ENCODE measurements at places on chromosomes 11 and 22.

- DNase-seq, result peak; percentile 97
These were observed 18.1 kb downstream of the POLA2 start for GRCh38 chr11:65279741-65280440.

DNA sequence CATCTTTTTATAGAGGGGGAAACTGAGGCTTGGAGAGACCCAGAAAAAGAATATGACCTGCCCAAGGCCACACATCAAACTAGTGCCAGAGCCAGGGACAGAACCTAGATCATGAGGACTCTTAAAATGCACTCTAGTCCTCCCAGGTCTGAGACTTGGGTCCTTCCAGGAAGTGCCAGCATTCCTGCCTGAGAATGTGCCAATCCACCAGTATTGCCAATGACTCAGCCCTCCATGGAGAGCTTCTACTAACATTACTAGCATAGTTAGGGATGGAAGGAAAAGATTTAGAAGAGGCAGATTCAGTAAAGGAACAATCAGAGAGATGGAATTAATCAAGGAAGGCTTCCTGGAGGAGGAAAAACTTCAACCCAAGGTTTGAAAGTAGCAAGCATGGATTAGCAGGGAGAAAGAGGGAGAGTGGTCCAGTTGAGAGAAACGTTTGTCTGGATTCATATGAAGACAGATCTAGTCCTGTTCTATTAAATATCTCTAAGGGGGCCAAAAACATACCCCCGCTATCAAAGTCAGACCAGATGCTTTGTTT, 20.1 kb upstream of the SMIM35 start:
- no peak for DNase-seq

- peak; percentile 74 for DNase-seq
These were observed 25.5 kb downstream of the SCGB1A1 start for GRCh38 chr11:62444236-62444833.

DNA sequence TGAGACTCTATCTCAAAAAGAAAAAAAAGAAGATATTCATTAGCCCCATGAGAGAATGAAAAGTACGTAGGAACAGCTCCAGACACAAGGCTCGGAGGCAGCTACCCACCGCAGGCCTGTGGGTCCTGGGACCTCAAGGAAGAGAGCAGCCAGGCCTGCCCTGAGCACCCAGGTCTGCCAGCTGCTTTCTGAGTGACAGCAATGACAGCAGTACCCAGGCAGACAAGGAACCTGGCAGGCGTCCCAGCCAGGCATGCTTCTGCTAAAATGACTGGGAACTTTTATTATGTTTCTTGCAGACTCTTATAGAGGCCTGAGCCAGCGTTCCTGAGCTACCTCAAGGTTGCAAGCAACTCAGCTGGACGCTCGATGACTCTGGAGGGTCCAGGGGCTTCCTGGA, 31.6 kb downstream of the CPT1A start:
- no peak for DNase-seq

GRCh38 chr11:92643827-92644226, 325.6 kb upstream of the MTNR1B start:
- DNase-seq, result no peak

DNA sequence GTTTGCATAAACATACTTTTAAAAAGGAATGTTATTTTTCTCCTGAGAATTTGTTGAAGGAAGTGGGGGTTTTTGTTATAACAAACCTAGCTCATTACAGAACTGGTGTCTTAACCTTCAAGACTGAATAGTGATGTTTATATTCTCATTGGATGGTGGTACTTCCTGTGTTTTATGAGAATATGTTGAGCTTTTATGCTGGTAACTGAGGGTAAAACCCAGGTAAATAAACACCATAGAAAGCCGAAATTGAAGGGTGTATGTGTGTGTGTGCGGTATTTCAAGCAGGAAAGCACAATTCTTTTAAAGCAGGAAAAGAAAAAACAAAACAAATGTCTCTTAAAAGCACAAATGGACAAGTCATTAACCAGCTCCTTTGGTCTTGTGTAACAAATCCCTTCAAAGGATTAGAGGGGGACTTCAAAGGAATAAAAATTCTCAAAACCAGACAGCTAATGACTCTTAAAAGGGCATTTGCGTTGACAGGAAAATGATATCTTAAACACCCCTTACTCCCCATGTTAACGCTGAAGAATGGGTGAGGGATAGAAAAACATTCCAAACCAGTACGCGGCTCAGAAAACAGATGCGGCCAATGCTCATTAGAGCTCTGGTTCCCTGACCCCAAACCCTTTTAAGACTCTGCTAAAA, 23.8 kb downstream of the LMO2 start:
- no peak for DNase-seq

GRCh38 chr11:58301576-58301975, 33.5 kb upstream of the OR10W1 start:
- DNase-seq, result peak; percentile 72

DNA sequence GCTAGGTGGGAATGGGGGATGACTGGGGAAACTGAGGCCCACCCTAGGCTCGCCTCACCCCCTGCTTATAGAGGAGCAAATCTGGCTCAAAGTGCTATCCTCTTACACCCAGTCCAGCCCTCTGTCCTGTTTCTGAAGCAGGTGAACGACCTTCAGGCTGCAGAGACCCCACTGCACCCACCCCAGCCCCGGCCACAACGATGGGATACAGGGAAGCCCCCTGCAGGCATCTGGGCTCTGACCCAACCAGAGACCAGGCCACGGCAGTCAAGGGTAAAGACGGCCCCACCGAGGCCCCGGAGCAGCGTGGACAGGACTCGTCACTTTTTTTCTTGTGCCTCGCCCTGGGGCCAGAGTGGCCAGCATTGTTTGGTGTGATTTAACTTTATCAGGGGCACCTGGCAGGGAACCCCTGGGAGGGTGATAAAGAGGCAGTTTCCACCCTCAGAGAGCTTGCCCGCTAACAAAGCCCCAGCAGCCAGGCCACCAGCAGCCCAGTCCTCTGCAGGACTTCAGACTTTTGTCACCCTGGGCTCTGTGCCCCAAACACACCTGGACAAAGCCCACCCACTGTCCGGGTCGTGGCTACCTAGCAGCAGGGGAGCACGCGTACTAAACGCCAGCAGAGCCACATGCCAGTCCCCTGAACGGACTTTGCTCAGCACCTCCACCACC, 612.6 kb downstream of the TBC1D22A start:
- no peak for DNase-seq

GRCh38 chr11:44094260-44094868, 1.1 kb upstream of the EXT2 start:
- DNase-seq, result peak; percentile 85

DNA sequence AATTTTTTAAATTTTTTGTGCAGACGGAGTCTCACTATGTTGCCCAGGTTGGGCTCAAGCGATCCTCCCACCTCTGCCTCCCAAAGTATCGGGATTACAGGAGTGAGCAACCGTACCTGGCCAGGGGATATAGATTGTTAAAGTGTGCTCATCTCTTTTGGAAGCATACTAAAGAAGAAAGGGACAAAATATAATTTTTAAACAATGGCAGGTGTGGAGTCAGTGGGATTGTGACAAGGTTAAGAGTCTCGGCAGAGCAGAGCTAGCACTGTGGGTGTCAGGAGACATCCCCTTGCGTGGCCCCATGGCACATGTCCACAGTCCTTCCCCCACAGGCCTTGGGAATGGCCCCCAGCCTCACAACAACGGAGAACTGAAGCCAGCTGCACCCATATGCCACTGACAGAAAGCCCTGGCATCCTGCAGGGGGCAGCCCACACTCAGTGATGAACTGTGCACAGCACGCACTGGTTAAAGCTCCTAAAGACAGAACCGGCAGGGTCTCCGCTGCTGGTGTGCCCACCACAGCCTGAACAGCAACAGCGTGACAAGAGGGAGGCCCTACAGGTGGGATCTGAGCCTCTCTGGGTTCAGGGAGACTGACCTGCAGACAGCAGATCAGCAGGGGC, 29.9 kb downstream of the SERPIND1 start:
- peak; percentile 41 for DNase-seq

DNA sequence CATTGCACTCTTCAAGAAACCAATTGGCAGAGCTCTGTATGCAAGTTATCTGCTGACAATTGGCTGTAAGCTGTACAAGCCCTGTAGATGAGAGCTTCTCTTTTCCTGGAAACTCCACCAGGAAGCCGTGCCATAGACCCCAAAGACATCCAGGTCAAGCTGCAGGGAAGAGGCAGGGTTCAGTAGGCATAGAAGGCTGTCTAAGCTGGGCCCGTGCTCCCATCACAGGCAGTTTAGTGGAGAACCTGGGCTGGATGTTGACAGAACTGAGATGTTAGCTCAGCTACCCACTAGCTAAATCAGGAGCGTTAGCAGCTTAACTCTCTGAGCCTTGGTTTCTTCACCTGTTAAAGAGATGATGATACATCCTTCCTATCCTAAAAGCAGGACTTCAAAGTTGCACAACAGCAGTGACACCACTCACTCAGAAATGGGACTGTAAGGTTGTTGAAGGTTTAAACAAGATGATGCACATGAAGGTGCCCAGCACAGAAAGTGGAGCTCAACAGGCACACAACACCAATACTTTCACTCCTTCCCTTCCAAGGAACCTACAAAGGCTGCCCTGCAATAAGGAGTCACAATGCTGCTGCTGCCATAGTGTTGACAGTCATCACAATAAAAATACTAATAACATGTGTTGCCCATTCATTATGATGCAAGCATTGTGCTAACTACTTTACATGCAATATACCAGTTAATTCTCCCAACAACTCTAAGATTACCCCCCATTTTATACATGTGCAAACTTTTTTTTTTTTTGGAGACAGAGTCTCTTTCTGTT, 115.4 kb downstream of the ZBTB16 start:
- peak; percentile 28 for DNase-seq

- DNase-seq, result no peak
These were observed 61.0 kb downstream of the ISX start for GRCh38 chr22:35126993-35127392.

DNA sequence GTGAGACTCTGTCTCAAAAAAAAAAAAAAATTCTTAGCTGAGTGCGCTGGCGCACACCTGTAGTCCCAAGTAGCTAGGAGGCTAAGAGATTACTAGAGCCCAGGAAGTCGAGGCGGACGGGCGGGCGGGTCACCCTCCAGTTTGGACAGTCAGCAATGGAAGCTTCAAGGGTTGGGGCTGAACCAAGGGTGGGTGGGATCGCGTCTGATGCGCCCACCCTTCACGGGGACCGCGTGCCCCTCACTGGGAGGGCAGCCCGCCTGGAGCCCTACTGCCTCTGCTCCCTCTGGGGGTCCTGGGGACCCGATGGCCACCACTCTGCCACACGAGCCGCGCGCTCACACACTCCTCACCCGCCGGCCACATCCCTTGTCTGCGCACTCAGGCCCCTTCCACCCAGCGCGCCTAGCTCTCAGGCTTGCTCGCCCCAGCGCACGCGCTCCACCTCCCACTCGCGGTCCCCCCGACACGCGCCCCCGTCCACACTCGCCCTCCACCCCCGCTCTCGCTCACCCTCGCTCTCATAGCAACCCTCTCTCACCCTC, 494 bp downstream of the CHID1 start:
- no peak for DNase-seq

- DNase-seq, result no peak
These were observed 213.8 kb downstream of the DSCAML1 start for GRCh38 chr11:117583063-117583801.

DNA sequence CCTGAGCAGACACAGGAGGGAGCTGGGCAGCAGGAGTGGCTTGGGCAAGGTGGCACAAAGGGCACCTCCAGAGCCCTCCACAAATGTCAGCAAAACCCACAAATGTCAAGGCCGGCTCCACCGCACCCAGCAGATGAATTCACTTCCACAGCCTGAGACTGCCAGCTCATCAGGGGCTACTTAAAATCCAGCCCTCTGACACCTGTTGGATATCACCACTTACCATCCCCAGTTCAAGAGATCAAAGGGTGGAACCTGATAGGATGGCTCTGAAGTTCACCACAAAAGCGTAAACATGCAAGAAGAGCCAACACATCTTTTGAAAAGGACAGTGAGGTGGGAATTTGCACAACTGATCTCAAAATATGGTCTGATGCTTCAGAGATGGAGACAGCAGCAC, 168.6 kb upstream of the GRK3 start:
- no peak for DNase-seq

DNA sequence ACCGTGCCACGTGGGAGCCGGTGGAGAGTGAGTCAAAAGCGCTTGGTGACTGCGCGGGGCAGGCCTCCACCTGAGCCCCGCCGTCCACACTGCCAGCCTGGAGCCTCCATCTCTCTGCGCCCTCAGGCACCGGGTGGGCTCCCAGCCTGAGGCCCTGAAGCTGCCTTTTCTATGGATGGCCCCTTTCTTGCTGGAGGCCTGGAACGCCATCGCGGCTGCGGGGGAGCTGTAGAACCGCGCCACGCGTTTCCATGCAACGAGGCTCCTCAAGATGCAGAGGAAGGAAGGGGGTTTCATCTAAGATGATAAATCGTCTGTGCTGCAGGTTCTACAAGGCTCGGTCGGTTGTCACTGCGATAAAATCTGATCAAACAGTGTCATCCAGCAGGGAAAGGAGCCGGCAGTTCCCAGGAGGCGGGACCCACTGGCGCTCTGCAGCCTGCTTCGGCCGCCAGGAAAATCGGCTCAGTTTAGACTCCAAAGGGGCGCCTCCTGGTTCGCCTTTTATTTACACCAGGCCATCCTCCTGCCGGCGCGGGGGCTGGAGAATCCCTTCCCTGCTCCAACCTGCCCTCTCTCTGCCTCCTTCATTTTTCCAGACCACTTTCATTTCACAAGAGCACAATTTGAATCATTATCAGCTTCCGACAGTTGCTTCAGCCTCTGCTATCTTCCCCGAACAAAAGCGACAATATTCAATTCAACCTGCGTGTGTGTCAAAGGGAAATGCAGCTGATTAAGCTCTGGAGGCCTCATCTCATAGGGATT, 624.4 kb downstream of the BRD1 start:
- no peak for DNase-seq

DNA sequence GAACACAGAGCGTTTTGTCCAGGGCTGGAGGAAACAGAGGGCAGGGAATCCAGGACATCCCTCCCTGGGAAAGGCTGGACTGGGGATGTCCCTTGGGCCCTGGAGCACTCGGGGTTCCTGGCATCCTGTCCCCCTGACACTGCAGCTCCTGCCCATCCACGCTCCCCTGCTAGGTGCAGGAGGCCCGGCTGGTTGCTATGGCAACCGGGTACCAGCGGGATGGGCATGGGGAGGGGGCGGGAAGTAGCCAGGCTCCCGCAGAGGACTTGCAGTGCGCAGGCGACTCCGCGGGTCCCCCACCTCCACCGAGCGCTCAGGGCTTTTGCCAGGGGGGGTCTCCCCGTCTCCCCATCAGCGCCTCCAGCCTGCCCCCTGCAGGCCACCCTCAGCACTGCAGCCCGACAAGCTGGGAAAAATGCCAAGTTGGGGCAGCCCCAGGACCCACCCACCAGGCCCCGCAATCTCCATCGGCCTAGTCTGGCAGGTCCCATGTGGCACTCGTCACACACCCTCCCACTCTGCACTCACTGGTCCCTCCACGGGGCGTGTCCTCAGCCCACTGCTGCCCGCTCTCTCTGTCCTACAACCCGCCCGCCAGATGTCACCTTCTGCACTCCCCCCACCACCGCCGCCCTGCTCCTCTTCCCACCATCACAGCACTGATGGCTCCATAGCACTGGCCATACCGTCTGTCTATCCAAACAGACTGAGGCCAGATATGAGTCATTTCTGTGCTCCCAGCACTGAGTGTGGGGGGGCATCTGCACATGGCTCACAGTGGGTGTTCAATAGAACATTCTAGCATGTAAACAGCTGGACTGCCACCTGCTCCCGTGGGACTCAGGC, 31.5 kb downstream of the KIAA0930 start:
- peak; percentile 93 for DNase-seq

GRCh38 chr22:50545522-50546325, at the start of gene KLHDC7B:
Gene KLHDC7B, plus strand, starts transcription at chr22:50545899. Its CDS starts 345 bp downstream, at chr22:50546244.
- no peak for DNase-seq

All from fibroblast of mammary gland (primary cell).